Tibial nerve (tissue), 4 donors: ENCODE measurements at places on chromosomes 4 and X. TPM values are rescaled to one million over a fixed set of nuclear protein-coding genes. Genes with fewer than 3 reads are reported as not detected.

Gene IL2RG
- 4.6 TPM for total RNA-seq

Gene RHOH
- 0.98 TPM for total RNA-seq

Gene ODAM
- total RNA-seq = not detected

Gene PHEX
- under 0.01 TPM for total RNA-seq

Gene ANKRD37
- total RNA-seq = 9.6 TPM

GRCh38 chrX:112048707-112049106, 33.9 kb downstream of the TRPC5 start:
- no peak for DNase-seq

DNA sequence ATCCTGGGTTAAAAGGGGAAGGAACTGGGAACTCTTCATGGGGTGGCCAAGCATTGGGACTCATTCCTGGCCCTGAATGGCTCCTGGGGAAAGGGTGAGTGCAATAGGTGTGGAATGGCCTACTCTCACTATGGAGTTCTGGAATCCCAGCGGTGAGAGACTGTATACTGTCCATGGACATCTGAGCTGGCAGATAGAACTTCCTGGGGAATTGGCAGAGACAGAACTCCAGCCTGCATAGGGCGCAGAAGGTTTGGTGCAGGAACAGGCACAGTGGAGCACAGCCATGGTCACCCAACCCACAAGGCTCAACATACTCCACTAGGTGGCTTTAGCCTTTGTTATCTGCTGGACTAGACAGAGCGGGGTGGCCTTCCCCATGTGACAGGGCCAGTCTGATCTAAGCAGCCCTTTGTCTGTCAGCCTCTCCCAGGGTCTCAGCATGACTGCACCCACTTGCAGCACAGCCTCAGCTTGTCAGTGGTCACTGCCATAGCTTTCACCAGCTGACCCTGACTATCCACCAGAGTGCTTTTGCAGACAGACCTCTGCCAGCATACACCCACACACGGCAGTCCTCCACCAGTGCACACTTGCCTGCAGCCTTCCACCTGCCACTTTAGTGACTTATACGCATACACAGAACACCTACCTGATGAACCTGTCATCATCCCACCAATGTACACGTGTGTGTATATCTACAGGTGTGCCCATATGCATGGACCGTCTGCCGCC, 48.4 kb downstream of the TECRL start:
- no peak for DNase-seq

DNA sequence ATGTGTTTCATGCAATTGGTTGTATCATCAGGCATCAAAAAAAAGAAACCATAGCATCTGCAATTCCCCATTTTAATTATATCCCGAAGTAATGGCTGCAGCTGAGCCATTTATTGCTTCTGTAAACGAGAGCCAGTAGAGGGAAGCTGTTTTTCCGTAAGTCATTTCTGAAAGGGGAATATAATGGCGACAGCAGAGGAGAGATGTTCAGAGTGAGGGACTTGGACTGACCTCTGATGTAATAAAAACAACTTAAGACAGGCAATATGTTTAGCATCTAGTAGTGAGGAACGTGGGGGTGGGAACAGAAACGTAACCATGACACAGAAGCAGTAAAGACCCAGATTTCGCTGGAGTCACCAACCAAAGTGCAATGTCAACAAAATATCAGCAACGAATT, 31.5 kb upstream of the NAA11 start:
- DNase-seq = no peak

- no peak for DNase-seq
Measured at GRCh38 chrX:13906093-13906492, 89.2 kb upstream of the GPM6B start.

GRCh38 chr4:138897811-138898226, 117.8 kb upstream of the NOCT start:
- DNase-seq = no peak

DNA sequence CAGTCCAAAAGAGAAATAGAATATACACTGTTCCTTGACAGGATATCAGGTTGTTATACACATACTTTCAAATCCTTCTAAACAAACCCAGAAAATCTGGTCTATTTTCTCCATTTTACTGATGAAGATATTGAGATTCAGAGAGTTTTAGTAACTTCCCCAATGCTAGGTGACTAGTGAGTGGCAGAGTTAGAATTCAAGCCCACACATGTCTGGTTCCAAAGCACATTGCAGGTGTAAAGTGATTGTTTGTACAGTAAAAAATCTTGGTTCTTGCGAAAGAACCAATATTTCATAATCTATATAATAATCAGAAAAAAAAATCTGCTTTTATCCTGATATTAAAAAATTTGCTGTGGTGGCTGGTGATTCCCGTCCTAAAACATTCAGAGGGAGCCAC, 39.5 kb upstream of the EMCN start:
- DNase-seq = no peak

- DNase-seq = no peak
Measured at GRCh38 chr4:123418351-123418931, 21.8 kb downstream of the SPRY1 start.

- DNase-seq = no peak
Measured at GRCh38 chr4:159098482-159099127, 4.3 kb upstream of the RAPGEF2 start.
